ENCODE measurements at places on chromosomes 6 and 20.

GRCh38 chr6:41442800-41443501 lies 103.2 kb upstream of the FOXP4 start:
- peak; percentile 22 for DNase-seq

DNA sequence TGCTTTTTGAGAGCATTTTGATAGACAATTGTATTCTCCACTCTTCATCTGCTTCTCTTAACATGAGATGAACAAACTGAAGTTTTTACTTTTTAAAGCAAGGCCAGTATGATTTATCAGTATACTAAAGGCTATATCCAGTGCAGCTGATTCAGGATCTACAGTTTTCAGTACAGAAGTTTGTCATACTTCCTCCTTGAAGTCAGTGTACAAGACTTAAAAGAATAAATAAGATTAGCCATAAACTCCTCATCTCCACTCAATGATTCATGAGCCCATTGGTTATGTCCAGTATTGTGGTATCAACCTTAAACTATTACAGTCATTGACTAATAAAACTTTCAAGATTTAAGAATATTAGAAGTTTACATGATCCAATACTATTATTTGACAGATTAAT lies 374.8 kb upstream of the EPHA7 start:
- DNase-seq, result no peak

DNA sequence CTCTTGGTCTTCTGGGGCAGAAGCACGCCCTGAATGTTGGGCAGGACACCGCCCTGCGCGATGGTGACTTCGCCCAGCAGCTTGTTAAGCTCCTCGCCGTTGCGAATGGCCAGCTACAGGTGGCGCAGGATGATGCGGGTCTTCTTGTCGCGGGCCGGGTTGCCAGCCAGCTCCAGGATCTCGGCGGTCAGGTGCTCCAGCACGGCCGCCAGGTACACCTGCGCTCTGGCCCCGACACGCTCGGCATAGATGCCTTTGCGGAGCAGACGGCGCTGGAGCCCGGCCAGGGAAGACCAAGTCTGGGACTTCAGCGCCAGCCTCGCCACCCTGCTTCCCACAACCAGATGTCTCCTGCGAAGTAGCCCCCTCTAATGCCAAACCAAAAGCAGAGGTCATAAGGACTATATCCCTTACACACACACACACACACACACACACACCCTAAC lies 8.0 kb upstream of the SLC17A3 start:
- DNase-seq, result peak; percentile 23

GRCh38 chr20:61441537-61441936 lies 189.5 kb downstream of the CDH4 start:
- DNase-seq, result no peak

DNA sequence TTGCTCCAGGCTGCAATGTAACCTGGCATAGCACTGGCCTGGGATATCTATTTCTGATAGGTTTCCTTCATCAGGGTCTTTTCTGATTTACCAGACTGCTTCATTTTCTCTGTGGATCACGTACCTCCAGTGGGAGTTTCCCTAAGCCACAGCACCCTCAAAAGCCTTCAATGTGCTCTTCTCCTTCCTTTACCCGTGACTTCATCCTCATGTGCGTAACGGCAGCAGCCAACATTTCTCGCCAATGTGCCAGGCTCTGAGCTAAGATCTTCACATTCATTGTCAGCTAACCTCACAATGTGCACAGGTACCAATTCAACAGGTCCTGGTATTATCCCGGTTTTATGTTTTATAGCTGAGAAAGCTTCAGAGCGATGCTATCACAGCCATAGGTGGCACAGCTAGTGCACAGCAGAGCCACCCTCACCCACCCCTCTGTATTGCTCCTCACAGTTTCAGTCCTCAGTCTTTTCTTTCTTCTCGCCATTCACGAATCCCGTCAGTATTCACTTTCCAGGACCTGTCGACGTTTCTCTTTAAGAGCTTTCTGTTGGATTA lies 58.2 kb downstream of the TNFAIP3 start:
- DNase-seq, result no peak

DNA sequence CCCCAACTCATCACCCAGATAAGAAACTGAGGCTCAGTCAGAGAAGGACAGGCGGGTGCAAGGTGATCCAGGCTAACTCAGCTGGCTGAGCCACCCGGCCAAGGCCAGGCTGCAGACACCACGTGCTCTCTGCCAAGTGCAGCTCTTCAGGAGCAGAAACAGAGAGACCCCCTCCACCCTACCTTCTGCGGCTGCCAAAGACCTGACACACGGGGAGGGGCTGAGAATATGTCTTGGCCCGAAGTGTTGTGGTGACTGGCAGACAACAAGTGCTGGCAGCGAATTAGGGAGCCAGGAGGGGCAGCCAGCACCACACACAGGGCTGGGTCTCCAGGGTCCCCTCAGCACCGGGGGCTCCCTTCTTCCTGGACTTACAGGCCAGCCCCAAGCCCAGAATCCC lies 22.5 kb downstream of the PREX1 start:
- no peak for DNase-seq

DNA sequence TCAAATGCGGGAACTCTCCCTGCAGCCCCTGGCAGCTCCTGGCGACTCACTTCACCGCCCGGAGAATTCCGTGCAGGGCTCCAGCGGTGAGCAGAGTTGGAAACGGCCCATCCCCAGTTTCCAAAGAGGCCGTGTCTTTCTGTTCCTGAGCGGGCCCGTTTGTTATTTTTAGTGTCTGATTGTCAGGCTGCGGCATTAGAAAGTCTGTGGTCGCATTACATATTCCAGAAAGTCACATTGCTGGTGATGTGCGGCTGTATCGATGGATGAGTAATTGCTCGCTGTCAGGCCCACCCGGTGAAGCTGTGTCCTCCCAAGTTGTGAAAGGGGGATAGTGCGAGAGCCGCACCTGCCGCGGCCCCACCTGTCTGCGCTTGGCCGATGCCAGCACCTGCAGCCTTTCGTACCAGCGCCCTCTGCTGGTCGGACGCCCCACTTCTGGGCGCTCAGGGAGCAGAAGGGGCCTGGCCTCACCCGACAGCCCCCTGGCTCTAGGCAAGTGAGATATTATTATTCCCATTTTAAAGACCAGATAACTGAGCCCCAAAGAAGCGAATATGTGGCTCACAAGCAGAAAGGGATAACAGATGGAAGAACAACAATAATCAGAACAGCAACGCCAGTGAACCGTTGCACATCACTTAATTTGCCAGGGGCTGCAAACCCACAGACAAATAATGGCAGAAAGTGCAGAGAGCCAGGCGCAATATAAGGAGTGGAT lies 244.9 kb downstream of the TSHZ2 start:
- DNase-seq, result peak; percentile 67

- no peak for DNase-seq
Observed at GRCh38 chr20:63919130-63919529, 24.2 kb downstream of the DNAJC5 start.
